ENCODE measurements at places on chromosomes 11 and 22.

- H3K4me1 ChIP-seq = peaks cover 10% of the 10 kb centered on the region
- H3K27ac ChIP-seq = no peak overlapping the region
- DNase-seq = peak; percentile 74
- no peak overlapping the region for H3K4me3 ChIP-seq
- H3K36me3 ChIP-seq = peaks cover 35% of the 10 kb centered on the region
- no peaks in the 10 kb centered on the region for H3K27me3 ChIP-seq
Observed at GRCh38 chr11:75313513-75314272, 37.8 kb downstream of the ARRB1 start.

- H3K27ac ChIP-seq = no peak overlapping the region
- no peak overlapping the region for H3K4me3 ChIP-seq
- H3K27me3 ChIP-seq = no peaks in the 10 kb centered on the region
- H3K4me1 ChIP-seq = peaks cover 19% of the 10 kb centered on the region
Observed at GRCh38 chr11:64867748-64868462, 10.5 kb downstream of the EHD1 start.

DNA sequence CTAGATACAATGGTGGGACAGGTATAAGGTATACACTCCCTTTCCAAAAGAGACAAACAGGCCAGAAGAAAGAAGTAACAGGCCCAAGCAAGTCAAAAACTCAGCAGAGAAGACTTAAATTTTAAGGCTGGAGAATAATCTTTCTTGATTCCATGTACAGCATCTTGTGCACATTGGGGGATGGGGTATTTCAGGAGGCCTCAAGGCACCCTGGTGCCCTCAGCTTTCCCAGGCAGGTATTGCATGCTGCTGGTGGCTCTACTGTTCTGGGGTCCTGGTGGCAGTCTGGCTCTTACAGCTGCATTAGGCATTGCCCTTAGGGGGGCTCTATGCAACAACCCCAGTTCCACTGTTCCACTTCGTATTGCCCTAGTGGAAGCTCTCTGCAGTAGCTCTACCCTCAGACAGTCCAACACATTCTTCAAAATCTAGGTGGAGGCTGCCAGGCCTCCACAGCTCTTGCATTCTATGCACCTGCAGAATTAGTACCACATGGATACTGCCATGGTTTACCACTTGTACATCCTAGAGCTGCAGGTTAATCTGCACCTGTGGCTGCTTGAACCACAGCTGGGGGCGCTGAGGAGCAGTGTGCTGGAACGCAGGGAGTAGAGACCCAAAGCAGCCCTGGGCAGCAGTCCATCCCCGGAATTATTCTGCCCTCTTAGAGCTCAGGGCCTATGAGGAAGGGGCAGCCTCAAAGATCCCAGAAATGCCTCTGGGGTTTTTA, 4.2 kb upstream of the CTSC start:
- H3K27me3 ChIP-seq = no peaks in the 10 kb centered on the region
- no peak overlapping the region for H3K27ac ChIP-seq
- no peaks in the 10 kb centered on the region for H3K36me3 ChIP-seq

DNA sequence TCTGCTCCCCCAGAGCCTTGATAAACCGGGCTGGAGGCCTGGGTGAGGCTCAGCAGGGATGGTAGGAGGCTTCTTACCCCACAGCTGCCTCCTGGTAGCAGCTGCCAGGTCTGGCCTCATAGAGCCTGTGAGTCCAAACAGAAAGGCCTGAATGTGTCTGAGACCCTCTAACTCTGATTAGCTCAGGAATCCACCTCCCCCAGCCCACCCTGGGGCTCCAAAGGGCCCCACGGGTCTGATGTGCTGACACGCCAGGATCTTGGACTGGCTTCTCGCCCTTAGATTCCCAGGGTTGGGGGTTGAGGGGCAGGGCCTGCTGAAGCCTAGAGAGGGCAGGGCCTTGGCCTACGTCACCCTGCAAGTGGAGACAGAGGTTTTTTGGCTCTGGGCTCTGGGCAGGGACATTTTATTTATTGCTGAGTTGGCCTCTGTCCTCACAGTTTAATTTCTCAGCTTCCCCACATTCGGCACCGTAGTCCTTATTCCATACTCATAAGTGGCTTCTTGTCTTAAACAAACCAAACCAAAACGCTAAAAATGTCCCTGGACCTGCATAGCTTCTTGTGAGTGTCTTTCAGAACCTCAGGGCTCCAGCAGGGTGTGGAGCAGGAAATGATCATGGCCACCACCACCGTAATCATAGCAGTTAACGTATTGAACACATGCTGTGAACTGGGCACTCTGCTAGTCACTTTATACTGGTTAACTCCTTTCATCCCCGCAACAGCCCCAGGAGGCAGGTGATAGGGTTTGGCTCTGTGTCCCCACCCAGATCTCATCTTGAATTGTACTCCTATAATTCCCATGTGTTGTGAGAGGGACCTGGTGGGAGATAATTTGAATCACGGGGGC, 25.1 kb downstream of the KIAA1671 start:
- H3K36me3 ChIP-seq = no peaks in the 10 kb centered on the region
- DNase-seq = peak; percentile 75
- no peaks in the 10 kb centered on the region for H3K27me3 ChIP-seq
- H3K4me3 ChIP-seq = no peak overlapping the region
- H3K4me1 ChIP-seq = peaks cover 8% of the 10 kb centered on the region
- peak overlapping the region; percentile 77 for H3K27ac ChIP-seq

GRCh38 chr11:48088682-48089050, 108.3 kb downstream of the PTPRJ start:
- no peak overlapping the region for H3K4me3 ChIP-seq
- H3K4me1 ChIP-seq = peaks cover 5% of the 10 kb centered on the region
- no peaks in the 10 kb centered on the region for H3K27me3 ChIP-seq
- no peak overlapping the region for H3K27ac ChIP-seq
- peak; percentile 64 for DNase-seq

DNA sequence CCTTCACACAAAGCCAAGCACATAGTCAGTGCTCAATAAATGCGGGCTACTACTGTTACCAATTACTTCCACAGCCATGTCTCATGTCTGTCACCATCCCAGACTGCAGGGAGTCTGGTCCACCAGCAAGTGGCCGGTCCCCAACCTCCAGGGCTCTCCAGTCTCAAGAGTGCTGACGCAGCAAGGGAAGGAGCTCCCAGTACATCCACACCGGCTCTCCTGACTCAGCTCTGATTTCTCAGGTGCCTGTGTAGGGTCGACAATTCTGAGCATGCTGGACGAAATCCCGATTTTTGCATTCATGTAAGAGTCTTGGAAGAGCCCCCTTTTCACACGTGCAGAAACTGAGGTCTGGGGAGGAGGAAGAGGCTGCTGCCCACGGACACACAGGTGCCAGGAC, 10.3 kb upstream of the NEFH start:
- H3K27ac ChIP-seq = no peak overlapping the region
- H3K36me3 ChIP-seq = no peaks in the 10 kb centered on the region
- peak overlapping the region; percentile 79 for H3K4me3 ChIP-seq
- peak; percentile 77 for DNase-seq
- no peaks in the 10 kb centered on the region for H3K4me1 ChIP-seq

- no peaks in the 10 kb centered on the region for H3K36me3 ChIP-seq
- H3K4me3 ChIP-seq = no peak overlapping the region
- H3K27me3 ChIP-seq = no peaks in the 10 kb centered on the region
- DNase-seq = no peak
Observed at GRCh38 chr11:104148074-104148473, 15.9 kb downstream of the PDGFD start.

GRCh38 chr11:122175306-122175705, 59.3 kb upstream of the BLID start:
- H3K4me1 ChIP-seq = no peaks in the 10 kb centered on the region
- no peaks in the 10 kb centered on the region for H3K36me3 ChIP-seq
- H3K27me3 ChIP-seq = peaks cover 5% of the 10 kb centered on the region
- H3K4me3 ChIP-seq = no peak overlapping the region
- H3K27ac ChIP-seq = no peak overlapping the region

DNA sequence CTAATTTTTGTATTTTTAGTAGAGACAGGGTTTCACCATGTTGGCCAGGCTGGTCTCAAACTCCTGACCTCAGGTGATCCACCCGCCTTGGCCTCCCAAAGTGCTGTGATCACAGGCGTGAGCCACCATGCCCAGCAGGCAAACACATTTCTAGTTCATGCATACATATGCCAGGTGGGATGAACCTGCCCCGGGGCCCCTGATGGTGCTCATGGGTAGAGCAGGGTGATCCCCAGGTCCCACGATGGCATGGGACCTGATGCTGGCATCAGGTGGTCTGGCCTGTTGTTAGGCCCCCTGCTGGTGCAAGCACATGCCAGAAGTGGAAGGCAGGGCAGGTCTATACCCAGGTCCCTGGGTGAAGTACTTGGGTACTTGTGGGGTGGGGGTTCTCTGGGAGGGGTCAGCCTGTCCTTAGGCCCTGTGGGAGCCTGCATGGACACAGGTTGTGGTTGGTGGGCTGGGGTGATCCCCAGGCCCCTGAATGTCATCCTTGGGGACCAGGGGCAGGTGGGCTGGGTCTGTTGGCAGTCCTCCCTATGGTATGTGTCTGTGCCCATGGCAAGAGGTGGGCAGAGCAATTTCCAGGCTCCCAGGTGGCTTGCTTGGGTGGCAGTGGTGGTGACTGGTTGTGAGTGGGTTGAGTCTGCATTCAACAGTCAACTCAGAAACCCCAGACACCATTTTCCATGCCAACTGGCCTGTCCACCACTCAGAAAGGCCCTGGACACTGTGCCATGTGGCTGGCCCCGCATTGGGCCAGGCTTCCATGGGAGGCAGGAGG, 9.6 kb upstream of the RGL4 start:
- no peaks in the 10 kb centered on the region for H3K27me3 ChIP-seq
- H3K36me3 ChIP-seq = no peaks in the 10 kb centered on the region
- H3K27ac ChIP-seq = no peak overlapping the region
- no peaks in the 10 kb centered on the region for H3K4me1 ChIP-seq
- H3K4me3 ChIP-seq = no peak overlapping the region
- no peak for DNase-seq

DNA sequence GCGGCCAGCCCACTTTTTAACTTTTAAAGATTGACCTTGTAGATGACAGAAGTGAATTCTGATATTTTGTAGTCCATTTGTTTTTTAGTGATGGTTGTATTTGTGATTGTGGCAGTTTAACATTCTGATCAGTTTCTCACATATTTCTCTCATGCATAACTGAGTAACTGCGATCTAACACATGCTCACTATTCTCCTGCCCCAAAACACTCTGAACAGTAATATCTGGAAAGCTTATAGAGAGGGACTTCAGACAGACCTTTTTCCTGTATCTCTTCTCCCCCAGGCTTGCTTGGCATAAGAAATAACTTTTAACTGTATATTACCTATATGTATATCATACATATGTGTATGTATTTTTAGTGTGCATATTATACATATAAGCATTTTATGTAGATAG, 37.3 kb upstream of the MYO18B start:
- no peak for DNase-seq
- H3K4me3 ChIP-seq = no peak overlapping the region
- H3K27ac ChIP-seq = no peak overlapping the region
- H3K4me1 ChIP-seq = no peaks in the 10 kb centered on the region

DNA sequence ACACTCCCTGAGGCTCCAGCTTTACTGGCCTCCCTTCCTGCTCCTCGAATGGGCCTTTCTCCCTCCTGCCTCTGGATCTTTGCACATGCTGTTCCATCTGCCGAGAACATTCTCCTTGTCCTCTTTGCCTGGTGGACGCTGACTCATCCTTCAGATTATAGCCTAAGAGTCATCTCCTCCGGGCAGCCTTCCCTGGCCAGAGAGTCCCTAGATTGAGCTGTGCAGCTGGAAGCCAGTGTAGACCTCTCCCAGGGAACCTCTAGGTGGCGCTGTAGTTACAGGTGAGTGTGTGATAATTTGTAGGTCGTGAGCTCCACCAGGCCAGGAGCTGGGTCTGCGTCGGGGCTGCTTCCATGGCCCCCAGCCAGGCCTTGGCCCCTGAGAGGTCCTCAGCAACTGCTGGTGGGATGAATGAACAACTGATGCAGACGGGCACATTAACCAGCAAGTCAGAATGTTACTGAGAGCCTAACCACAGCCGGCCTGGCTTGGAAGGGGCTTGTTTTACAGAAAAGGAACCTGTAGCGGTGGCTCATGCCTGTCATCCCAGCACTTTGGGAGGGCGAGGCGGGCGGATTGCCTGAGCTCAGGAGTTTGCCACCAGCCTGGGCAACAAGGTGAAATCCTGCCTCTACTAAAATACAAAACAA, 8.7 kb downstream of the PNPLA5 start:
- no peak overlapping the region for H3K27ac ChIP-seq
- no peaks in the 10 kb centered on the region for H3K27me3 ChIP-seq
- H3K4me3 ChIP-seq = no peak overlapping the region
- H3K36me3 ChIP-seq = no peaks in the 10 kb centered on the region

DNA sequence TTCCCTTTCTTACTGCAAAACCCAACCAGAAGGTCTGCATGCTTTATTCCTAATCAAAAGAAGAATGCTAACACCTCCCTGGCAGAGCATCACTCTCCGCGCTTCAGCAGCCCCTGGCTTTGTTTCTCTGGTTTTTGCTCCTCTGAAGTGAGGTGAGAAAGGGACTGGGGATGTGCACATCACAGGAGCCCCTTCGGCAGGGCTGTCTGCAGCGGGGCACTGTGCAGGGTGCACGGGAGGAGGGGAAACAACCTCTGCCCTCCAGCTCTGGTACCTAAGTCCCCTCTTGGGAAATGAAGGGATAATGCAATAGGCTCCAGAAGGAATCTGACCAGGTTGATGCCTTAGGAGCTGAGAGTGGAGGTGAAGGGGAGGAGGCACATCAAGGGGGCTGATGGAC, 312.7 kb downstream of the NTM start:
- peaks cover 10% of the 10 kb centered on the region for H3K4me1 ChIP-seq
- no peak for DNase-seq
- H3K36me3 ChIP-seq = no peaks in the 10 kb centered on the region
- peaks cover under 1% of the 10 kb centered on the region for H3K27me3 ChIP-seq

DNA sequence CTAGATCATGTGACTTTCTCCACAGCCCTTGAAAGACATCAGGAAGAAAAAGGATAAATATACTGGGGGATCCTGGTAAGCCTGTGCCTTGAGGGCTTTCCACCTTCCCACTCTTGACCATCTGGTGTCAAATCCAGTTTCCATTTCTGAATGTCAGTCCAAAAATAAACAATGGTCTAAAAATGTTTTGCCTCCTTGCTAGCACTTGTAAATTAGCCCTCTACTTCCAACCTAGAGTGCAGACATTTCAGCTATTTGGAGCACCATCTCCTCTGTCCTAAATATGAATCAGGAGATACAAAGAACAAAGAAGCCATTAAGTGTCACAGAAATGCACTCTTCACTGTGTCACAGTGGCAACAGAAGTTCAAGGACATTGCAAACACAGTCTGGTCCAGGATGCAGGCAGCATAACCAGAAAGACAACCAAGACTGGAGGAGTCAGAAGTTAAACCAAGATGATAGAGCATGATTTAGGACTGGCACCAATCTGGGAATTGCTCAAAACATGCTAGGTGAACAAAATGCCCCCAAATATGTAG, 88.1 kb downstream of the CCDC34 start:
- no peaks in the 10 kb centered on the region for H3K36me3 ChIP-seq
- no peak overlapping the region for H3K27ac ChIP-seq
- DNase-seq = no peak
- H3K27me3 ChIP-seq = no peaks in the 10 kb centered on the region
- peaks cover 4% of the 10 kb centered on the region for H3K4me1 ChIP-seq

DNA sequence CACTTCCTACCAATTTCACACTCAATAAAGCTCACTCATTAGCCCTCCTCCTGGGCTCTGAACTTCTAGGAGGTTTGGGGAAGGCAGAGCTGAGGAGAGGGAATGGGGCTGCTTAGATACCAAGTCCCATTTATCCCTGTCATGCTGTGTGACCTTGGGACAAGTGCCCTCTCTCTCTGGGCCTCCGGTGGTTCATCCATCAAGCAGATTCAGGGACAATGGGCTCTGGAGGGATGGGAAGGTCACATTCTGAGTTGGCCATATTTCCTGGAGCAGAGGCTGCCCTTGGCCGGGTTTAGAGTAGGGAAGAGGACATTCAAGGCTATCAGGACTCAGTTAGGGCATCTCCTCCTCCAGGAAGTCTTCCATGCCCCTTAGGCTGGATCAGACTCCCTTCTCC, 66.7 kb downstream of the PDE2A start:
- no peak overlapping the region for H3K27ac ChIP-seq
- no peaks in the 10 kb centered on the region for H3K27me3 ChIP-seq
- no peaks in the 10 kb centered on the region for H3K4me1 ChIP-seq
- DNase-seq = no peak
- no peaks in the 10 kb centered on the region for H3K36me3 ChIP-seq

All from endodermal cell (in vitro differentiated cells).